ENCODE measurements at places on chromosomes 7 and 10. TPM values are rescaled to one million over a fixed set of nuclear protein-coding genes. Genes with fewer than 3 reads are reported as not detected.

The TFEC gene
- 0.05 TPM for total RNA-seq

The MAGI2 gene
- total RNA-seq, result 0.08 TPM

The HMX3 gene
- not detected for total RNA-seq

The IFIT1B gene
- total RNA-seq, result 0.15 TPM

The AGBL3 gene
- total RNA-seq, result 3.4 TPM

The PCLO gene
- not detected for total RNA-seq

The SMKR1 gene
- total RNA-seq, result 1.6 TPM

- H3K36me3 ChIP-seq, result peaks cover 28% of the 10 kb centered on the region
- H3K27me3 ChIP-seq, result peaks cover 9% of the 10 kb centered on the region
- no peak overlapping the region for H3K27ac ChIP-seq
- H3K4me3 ChIP-seq, result no peak overlapping the region
Measured at GRCh38 chr10:84156768-84157167, 16.8 kb upstream of the GPR15LG start.

DNA sequence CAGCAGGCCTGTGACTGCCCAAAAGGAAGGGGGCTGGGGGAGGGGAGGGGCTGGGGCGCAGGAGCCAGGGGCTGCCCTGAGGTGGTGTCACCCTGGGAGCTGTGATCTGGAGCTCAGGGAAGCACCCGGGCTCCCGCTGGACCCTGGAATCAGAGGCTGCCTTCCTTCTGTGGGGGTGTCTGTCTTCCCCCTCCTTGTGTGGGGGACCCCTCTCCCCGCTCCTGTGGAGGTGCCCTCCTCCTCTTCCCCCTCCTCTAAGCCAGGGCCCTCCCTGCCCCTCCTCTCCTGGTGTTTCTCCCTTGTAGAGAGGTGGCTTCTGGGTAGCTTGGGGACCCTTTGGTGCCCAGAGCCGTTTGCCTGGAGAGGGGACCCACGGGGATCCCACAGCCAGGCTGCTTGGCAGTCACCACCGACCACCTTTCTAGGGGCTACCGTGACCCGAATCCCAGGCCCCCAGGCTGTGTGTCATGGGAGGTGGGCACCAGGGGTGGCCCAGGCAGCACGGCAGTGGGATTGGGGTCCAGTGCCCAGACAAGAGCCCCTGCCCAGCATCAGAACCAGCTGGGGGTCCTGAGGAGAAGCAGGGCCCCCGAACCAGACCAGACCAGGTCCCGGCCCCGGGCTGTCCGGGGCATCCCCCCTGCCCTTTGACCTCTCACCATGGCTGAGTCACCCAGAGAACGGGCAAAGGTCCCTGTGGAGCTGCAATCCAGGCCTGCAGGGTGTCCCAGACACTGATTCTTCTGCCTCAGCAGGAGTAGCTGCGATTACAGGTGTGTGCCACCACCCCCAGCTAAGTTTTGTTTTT lies 741 bp downstream of the PRAP1 start:
- H3K36me3 ChIP-seq, result no peaks in the 10 kb centered on the region
- no peak for DNase-seq
- H3K4me1 ChIP-seq, result peaks cover 9% of the 10 kb centered on the region
- H3K27ac ChIP-seq, result no peak overlapping the region

- H3K27me3 ChIP-seq, result peaks cover 3% of the 10 kb centered on the region
- no peaks in the 10 kb centered on the region for H3K36me3 ChIP-seq
- no peak overlapping the region for H3K27ac ChIP-seq
- no peak for DNase-seq
- H3K4me3 ChIP-seq, result no peak overlapping the region
- no peaks in the 10 kb centered on the region for H3K4me1 ChIP-seq
Measured at GRCh38 chr10:58778966-58779365, 266.3 kb downstream of the BICC1 start.

DNA sequence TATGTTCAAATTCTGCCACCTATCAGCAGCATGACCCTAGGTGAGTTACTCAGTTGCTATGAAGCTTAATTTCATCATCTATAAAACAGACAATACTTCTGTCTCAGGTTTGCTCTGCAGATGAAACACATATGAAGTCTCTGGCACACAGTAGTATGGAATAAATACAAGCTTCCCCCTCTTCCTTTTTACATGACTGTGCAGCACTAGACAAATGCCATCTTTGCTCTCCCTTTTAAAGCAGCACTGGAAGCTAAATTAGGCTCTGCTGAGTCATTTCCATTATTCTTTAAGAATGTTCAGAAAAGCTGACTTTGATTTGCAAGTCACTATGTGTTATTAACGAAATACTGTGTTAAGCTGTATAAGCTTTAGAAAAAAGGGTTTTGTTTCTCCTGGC lies 40.7 kb upstream of the ANAPC16 start:
- H3K4me1 ChIP-seq, result peaks cover 12% of the 10 kb centered on the region
- no peak overlapping the region for H3K4me3 ChIP-seq
- no peak overlapping the region for H3K27ac ChIP-seq
- DNase-seq, result no peak

GRCh38 chr7:105106473-105106872 lies 92.5 kb downstream of the KMT2E start:
- no peak for DNase-seq
- H3K4me1 ChIP-seq, result peaks cover 24% of the 10 kb centered on the region
- H3K27me3 ChIP-seq, result no peaks in the 10 kb centered on the region
- no peak overlapping the region for H3K4me3 ChIP-seq

DNA sequence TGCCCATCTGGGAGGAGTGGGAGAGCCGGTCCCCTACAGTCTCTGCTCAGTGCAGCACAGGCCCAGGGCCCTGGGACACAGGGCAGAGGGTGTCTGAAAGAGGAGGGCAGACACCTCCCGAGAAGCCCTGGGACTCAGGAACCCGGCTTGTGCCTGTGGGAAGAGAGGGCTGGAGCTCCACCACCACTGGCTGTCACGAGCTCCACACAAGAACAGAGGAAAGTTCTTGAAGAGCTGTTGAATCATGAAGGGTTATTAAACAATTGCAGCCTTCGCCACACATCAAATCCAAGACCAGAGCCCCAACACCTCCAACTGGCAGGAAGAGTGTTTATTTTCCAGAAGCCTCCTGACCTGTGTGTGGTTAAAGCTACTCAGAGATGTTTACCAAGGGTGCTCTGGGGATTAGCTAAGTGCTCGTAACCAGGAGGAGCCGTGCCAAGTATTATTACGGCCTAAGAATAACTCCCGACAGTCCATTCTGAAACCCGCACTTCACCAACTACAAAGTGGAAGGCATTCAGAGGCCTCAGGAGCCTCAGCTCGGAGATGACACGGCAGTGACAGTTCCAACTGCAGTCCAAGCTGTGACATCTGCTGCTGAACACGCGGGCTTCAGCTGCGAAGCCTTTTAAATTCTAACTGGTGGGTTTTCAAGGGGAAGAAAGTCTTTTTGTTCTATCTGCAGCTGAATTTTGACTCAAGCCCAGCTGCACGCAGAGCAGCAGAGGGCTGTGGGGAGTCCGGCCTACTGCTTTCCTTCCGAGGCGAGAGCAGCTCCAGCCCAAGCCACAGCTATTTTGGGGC lies 75.1 kb downstream of the MAD1L1 start:
- no peak overlapping the region for H3K4me3 ChIP-seq
- H3K4me1 ChIP-seq, result no peaks in the 10 kb centered on the region
- H3K27ac ChIP-seq, result no peak overlapping the region

GRCh38 chr10:116486770-116487448 lies 58.8 kb upstream of the PNLIP start:
- no peaks in the 10 kb centered on the region for H3K27me3 ChIP-seq
- no peak overlapping the region for H3K4me3 ChIP-seq
- DNase-seq, result no peak
- no peak overlapping the region for H3K27ac ChIP-seq
- H3K36me3 ChIP-seq, result no peaks in the 10 kb centered on the region

DNA sequence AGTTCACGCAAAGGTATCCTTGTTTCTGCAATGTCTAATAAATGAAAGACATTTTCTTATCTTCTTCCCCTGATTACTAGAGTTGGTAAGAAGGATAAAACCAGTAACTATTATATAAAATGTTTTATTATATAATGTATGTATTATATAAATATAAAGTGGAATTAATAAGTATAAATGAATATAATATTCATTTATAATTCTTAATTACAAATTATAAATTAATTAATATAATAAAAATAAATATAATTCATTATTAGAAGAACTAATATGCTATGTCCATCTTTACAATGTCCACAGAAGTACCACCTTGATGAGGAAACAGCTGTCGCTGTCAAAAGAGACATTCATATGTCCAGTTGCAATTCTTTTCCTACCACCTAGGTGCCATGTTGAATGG lies 177.7 kb downstream of the GLI3 start:
- DNase-seq, result no peak
- H3K4me1 ChIP-seq, result no peaks in the 10 kb centered on the region
- H3K27me3 ChIP-seq, result no peaks in the 10 kb centered on the region
- H3K36me3 ChIP-seq, result no peaks in the 10 kb centered on the region
- H3K4me3 ChIP-seq, result no peak overlapping the region

- H3K27ac ChIP-seq, result no peak overlapping the region
- peaks cover 4% of the 10 kb centered on the region for H3K27me3 ChIP-seq
- peaks cover 2% of the 10 kb centered on the region for H3K4me1 ChIP-seq
- DNase-seq, result no peak
- H3K4me3 ChIP-seq, result no peak overlapping the region
Measured at GRCh38 chr7:132491391-132491945, 84.8 kb downstream of the PLXNA4 start.
